ENCODE measurements at places on chromosomes 4 and X.

- H3K4me1 ChIP-seq: peaks cover 6% of the 10 kb centered on the region
- peak; percentile 12 for DNase-seq
- H3K4me3 ChIP-seq: no peak overlapping the region
- no peak overlapping the region for H3K27ac ChIP-seq
Measured at GRCh38 chrX:134712272-134712671, 54.0 kb upstream of the PLAC1 start.

DNA sequence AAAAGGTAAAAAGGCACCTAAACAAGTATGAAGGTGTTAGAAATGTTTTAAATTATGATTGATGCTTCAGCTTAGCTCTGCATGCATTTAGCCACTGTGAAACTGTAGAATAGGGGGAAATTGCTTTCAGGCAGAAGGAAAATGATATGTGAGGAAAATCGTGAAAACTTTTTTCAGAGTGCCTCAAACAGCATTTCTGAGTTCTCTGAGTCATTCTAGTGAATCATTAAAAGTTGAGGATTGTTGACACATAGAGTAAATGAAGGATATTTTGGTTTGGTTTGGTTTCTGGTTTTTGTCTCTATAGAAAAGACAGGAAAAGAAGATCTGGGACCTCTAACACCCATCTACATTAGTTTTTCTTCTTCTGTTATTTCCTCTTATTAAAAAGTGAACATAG is 332.5 kb upstream of the TRAM1L1 start:
- no peak overlapping the region for H3K27ac ChIP-seq
- DNase-seq: no peak
- H3K4me3 ChIP-seq: no peak overlapping the region
- H3K27me3 ChIP-seq: no peaks in the 10 kb centered on the region
- no peaks in the 10 kb centered on the region for H3K4me1 ChIP-seq

- H3K4me3 ChIP-seq: no peak overlapping the region
- no peaks in the 10 kb centered on the region for H3K4me1 ChIP-seq
- no peak for DNase-seq
- no peaks in the 10 kb centered on the region for H3K36me3 ChIP-seq
- peaks cover 11% of the 10 kb centered on the region for H3K27me3 ChIP-seq
Measured at GRCh38 chr4:146105464-146105863, 70.1 kb upstream of the LSM6 start.

DNA sequence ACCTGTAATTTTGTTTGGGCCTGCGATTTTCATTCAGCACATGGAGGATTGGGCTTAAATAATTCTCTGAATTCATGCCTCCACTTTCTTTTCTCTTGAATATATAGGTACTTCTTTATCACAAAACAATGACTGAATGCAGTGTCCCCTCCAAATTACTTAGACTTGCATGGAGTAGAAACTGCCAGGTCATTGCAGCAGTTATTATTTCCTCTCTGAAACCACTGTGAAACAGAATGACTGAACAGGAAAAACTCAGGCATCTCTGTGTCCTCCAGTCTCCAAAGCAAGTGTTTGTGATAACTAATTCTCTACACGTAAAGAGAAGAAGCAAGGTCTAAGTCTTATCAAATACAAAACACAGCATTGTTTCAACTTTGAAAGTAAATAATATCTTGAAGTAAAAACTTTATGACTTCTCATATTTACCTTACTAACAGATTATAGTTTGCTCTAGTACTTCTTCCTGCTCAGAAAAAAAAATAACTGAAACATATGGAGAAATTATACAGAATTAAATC is 144.5 kb upstream of the DIAPH2 start:
- H3K4me3 ChIP-seq: no peak overlapping the region
- H3K27me3 ChIP-seq: no peaks in the 10 kb centered on the region
- H3K27ac ChIP-seq: no peak overlapping the region
- no peaks in the 10 kb centered on the region for H3K36me3 ChIP-seq
